ENCODE measurements at places on chromosomes 6 and 20.

- no peak for DNase-seq
Measured at GRCh38 chr6:159505140-159505922, 187.7 kb downstream of the SOD2 start.

GRCh38 chr20:62608218-62608565 lies 34.1 kb upstream of the SLCO4A1 start:
- no peak for DNase-seq

DNA sequence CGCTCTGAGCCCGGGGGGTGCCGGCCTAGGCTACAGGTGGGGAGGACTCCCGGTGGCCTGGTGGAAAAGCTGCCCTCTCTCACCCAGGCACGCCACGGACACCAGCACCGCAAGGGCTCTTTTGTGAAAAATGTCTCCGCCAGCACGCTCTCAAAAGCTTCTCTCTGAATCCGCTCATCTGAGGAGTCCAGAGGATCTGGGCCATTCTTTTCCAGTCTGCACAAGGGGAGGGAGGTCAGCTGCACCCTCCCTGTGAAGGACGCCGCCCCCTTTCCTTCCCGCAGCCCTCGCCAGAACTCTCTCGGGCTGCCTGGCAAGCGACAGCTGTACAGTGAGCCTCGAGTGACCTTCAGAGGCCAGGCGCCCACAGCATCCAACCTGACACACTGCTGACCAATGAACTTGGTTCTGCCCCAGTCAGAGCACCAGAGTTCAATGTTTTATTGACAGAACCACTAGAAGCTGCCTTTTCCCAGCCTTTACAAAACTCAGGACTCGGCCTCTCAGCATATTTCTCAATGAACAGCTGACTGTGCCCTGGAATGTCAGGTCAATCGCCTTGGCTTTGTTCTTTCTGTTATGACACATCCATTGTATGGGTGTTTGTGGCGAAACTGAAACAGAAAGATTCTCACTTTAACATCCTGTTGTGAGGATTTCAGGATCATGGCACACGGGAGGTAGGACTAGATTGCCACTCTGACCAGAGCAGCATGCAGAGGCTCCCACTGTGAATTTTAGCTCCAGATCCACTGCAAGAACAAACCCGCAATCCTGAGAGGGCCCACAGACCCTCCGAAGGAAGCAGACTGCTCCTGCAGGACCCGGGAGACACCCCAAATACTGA lies 26.7 kb downstream of the SERPINB9 start:
- peak; percentile 81 for DNase-seq

- peak; percentile 22 for DNase-seq
Measured at GRCh38 chr6:48615041-48615440, 504.0 kb upstream of the PTCHD4 start.

- DNase-seq, result peak; percentile 19
Measured at GRCh38 chr6:293193-294174, 1.2 kb downstream of the DUSP22 start.

GRCh38 chr6:39707962-39708683 lies 17.1 kb downstream of the KIF6 start:
- DNase-seq, result peak; percentile 48

DNA sequence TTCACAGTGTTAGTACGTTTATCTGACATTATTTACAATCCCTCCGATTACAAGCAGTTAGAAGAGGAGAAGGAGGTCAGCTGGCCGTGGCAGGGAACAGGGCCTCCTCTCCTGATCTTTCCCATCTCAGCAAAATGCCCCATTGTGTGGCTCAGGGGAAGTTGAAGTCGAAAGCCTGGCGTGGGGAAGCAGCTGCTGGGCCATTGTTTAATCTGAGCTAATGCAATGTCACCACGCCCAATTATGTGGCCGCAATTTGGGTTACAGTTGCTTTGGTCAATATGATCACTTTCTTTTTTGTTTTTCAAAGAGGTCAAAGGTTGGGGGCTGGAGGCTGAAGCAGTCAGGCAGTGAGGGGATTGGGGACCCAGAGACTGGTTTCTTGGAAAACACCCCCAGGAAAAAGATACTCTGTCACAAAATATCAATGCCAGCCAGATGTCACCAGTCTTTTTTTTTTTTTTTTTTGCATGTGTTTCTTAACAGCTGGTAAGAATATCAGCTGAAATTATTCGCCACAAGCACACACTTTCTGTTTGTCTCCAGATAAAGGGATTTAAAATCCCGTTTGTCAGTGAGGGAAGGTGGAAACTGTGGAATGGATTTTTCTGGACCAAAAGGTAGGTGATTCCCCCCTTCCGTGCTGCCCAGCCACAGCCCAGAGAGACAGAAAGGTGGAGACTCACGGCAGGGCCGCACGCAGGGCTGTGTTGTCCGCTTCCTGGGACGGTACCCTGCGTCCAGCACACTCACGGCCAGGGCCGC lies 24.6 kb downstream of the DLL1 start:
- no peak for DNase-seq

- DNase-seq, result no peak
Measured at GRCh38 chr6:13273931-13274706, 54.2 kb downstream of the TBC1D7 start.

DNA sequence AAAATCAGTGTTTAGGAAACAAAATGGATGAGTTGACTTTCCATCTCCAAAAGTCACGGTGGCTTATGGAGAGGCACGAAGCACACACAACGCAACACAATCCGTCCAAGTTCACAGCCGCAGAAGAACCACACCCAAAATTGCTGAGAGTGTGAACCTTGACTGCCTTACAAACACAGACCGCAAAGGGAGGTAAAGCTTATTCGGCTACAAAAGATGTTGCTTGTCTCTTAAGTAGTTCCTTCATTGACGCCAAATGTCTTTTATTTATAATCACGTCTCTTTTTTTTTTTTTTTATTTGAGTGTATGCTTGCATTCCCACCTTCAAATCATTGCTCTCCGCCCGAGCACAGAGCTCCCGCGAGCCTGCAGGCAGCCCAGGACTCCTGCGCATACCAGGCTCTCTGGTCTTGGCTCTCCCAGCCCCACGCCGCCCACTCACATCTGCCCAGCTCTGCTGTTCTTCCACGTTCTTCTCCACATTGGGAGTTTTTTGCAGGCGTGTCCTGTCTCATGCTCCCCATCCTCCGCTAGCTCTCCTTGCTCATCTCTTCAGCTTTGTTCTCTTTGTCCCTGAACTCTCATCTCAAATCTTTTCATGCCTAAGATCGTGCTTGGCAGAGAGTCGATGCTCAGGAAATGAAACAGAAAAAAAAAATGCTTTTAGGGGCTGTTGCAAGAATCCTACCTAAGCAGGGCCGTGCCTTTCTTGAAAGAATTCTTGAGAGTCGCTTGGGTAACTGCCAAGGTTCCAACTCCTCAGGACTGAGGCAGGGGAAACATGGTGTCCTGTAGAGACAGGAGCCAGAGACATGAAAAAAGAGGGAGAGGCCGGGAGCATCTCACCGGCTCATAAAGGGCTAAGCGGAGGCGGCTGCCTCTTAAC lies 25.8 kb downstream of the LY86 start:
- DNase-seq, result no peak

DNA sequence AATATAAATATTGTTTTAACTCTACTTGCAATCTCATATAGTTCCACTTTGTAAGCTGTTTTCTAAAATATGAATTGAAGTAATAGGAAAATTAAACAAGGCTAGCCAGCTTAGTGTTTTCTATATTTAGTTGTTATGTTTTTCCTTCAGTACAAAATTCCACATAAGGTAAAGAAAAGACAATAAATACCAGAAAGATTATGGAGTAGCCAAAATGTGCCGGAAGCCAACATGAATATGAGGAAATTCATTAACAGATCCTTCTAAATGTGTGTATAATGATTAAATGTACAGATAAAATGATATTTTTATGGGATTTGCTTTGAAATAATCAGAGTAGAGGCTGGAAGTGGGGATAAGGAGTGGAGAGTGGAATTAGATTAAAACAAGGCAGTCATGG lies 52.5 kb upstream of the COL21A1 start:
- DNase-seq, result no peak

GRCh38 chr20:12020846-12021245 lies 103.2 kb downstream of the BTBD3 start:
- no peak for DNase-seq

- no peak for DNase-seq
Measured at GRCh38 chr6:15370733-15371671, 125.1 kb downstream of the JARID2 start.

GRCh38 chr20:5870568-5870981 lies 79.8 kb downstream of the TRMT6 start:
- DNase-seq, result no peak

DNA sequence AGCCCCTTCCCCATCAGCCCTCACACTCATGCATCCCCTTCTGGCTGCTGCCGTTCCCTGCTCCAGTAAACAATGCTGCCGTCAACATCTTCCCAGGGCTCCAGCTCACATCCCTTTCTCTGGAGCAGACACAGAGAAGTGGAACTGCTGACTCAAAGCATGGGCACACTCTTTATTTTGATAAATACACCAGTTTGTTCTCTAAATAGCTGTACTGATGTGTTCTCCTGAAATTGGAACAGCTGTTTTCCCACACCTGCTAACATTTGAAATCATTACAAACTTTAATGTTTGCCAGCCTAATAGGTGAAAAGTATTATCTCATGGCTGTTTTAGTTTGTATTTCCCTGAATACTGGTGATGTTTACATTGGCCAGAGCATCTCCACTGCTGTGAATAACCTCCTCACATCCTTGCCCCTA lies 102.1 kb upstream of the NXT1 start:
- DNase-seq, result no peak

GRCh38 chr6:3683331-3683730 lies 68.2 kb downstream of the PXDC1 start:
- DNase-seq, result no peak

DNA sequence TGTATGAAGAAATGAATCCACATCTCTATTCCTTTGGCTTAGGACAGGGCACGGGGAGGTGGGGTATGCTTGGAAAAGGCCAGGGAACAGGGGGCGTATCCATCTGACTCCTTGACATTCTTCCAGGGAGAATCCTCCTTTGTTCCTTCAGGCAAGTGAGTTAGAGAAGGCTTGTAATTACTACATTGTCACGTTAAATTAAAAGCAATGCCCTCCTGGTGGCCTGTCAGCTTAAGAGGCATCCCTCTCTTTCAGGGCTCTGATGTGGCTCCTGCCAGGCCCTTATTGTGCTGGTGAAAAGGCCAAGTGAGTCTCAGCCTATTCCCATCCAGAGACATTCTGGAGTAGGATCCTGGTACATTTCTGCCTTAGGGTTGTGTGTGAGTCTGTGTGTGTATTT lies 128.3 kb downstream of the FOXA2 start:
- no peak for DNase-seq

- no peak for DNase-seq
Measured at GRCh38 chr6:120816794-120817193, 517.5 kb downstream of the TBC1D32 start.

DNA sequence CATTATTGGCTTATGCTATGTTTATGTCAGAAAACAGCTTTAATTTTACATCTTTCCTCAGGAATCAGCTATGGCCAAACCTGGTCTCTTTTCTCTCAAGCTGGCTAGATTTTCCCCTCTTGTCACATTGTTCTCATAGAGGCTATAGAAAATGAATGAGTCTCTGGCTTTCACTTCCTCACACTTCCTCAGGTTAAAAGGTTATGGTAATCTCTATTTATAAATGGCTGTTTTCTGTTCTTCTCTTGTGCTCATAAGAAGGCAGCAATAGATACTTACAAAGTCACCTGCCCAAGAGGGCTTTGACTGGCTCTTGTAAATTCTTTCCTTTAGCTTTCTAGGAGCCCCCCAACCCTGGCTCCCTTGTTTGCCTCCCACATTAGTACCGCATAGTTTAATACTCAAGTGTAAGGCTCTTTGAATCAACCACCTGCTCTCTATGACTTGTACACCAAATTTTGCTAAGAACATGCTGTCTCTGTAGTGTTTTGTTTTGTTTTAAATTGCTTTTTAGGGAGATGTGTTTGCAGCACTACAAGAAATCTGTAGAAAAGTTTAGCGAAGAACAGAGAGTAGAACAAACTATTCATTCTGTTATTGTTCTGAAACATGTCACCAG lies 897.4 kb upstream of the CITED2 start:
- no peak for DNase-seq

GRCh38 chr20:48153103-48153502 lies 367.8 kb upstream of the SULF2 start:
- no peak for DNase-seq

DNA sequence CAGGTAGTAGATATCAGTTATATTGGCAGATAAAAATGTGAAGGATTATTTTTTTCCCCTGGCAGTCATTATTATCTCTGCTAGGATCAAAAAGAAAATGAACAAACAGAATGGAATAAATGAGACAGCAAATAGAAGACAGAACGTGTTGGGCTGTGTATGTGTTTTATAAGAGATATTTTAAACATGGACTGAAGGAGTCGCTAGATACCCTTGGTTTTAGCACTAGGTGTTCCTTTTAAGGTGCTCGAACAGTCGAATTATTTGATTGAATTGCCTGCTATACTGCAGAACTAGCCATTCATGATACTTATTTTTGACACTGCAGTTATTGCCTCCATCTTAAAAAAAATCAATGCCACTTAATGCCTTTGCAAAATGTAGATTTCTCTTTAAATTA lies 3.7 kb downstream of the GRIK2 start:
- peak; percentile 29 for DNase-seq

DNA sequence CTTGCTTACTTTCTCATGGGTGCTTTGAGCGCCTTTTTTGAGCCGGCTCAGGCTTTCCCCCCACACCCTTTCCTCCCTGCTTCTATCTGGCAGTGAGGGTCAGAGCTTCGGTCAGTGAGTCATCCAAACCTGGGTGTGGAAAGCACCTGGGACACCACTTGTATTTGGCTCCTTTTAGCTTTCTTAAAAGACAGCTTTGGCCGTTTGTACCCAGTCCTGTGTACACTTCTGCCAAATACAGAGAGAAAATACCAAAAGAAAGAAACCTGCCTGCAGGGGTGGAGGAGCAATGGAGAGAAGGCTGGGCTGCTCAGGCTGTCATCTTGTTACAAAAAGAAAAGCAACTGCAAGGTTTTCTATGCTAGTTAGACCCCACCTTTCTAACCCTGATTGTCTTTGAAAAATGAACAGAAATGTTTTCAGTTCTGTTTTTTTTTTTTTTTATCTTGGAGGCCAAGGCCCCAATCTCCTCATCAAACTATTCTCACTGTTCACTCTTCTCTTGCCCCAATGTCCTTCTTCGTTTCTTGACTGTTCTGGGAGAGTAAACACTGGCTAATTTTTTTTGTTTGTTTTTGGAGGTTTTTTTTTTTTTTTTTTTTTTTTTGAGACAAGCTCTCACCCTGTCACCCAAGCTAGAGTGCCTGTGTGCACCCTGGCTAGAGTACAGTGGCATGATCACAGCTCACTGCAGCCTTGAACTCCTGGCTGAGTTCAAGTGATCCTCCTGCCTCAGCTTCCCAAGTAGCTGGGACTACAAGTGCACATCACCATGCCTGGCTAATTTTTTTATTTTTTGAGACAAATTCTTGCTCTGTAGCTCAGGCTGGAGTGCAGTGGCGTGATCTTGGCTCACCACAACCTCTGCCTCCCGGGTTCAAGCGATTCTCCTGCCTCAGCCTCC lies 76.4 kb downstream of the SSR1 start:
- no peak for DNase-seq

- no peak for DNase-seq
Measured at GRCh38 chr20:19304886-19305415, 92.5 kb downstream of the SLC24A3 start.

- no peak for DNase-seq
Measured at GRCh38 chr6:35543459-35544193, 30.9 kb upstream of the TULP1 start.
